Activated T-helper 1 cell treated with anti-CD3 and anti-CD28 coated beads, Interleukin-12 subunit alpha, Interleukin-12 subunit beta, Interleukin-2, Interleukin-4 antibody, amounts not matched to agents 30 ng/mL and 10 ng/mL and 1 ng/mL, durations not matched to agents 14 hours and 24 hours and 36 hours (primary cell): ENCODE measurements at places on chromosomes 6 and 20. TPM values are rescaled to one million over a fixed set of nuclear protein-coding genes. Genes with fewer than 3 reads are reported as not detected.

ITPR3 gene
- 42.7 and 42.9 TPM in 2 replicates for total RNA-seq

ZBTB46 gene
- total RNA-seq = 1.1 and 1.2 TPM in 2 replicates

ARMH2 gene
- not detected in 2 replicates for total RNA-seq

TM9SF4 gene
- 49.5 and 49.6 TPM in 2 replicates for total RNA-seq

CALHM5 gene
- total RNA-seq = not detected in 2 replicates

TRPC4AP gene
- 53.9 and 54.0 TPM in 2 replicates for total RNA-seq

TCP11 gene
- not detected in 2 replicates for total RNA-seq

GRCh38 chr6:158524311-158524710 lies 35.6 kb upstream of the TMEM181 start:
- no peaks in the 10 kb centered on the region for H3K4me1 ChIP-seq
- H3K27me3 ChIP-seq = peaks cover 35% of the 10 kb centered on the region
- H3K27ac ChIP-seq = no peak overlapping the region
- no peak for DNase-seq

GRCh38 chr20:31537890-31538289 lies 23.6 kb downstream of the HM13 start:
- H3K27ac ChIP-seq = peak overlapping the region; percentile 65
- peaks cover 34% of the 10 kb centered on the region for H3K4me1 ChIP-seq
- no peak for DNase-seq

GRCh38 chr6:159788753-159789376 lies 537 bp downstream of the TCP1 start:
- peak; percentile 15 for DNase-seq
- H3K36me3 ChIP-seq = peaks cover 55% of the 10 kb centered on the region
- peaks cover 61% of the 10 kb centered on the region for H3K4me1 ChIP-seq
- H3K27ac ChIP-seq = peak overlapping the region; percentile 86

- no peaks in the 10 kb centered on the region for H3K36me3 ChIP-seq
- H3K4me3 ChIP-seq = no peak overlapping the region
- H3K27me3 ChIP-seq = no peaks in the 10 kb centered on the region
- no peak for DNase-seq
- no peaks in the 10 kb centered on the region for H3K4me1 ChIP-seq
Measured at GRCh38 chr6:22766979-22767378, 197.6 kb downstream of the HDGFL1 start.

- DNase-seq = no peak
- no peak overlapping the region for H3K27ac ChIP-seq
- no peaks in the 10 kb centered on the region for H3K36me3 ChIP-seq
- no peaks in the 10 kb centered on the region for H3K4me1 ChIP-seq
- no peaks in the 10 kb centered on the region for H3K27me3 ChIP-seq
- H3K4me3 ChIP-seq = no peak overlapping the region
Measured at GRCh38 chr6:1873781-1874180, 264.1 kb downstream of the FOXC1 start.

GRCh38 chr20:16848061-16848460 lies 99.9 kb downstream of the OTOR start:
- no peak overlapping the region for H3K4me3 ChIP-seq
- H3K36me3 ChIP-seq = no peaks in the 10 kb centered on the region
- no peak for DNase-seq
- H3K4me1 ChIP-seq = no peaks in the 10 kb centered on the region

DNA sequence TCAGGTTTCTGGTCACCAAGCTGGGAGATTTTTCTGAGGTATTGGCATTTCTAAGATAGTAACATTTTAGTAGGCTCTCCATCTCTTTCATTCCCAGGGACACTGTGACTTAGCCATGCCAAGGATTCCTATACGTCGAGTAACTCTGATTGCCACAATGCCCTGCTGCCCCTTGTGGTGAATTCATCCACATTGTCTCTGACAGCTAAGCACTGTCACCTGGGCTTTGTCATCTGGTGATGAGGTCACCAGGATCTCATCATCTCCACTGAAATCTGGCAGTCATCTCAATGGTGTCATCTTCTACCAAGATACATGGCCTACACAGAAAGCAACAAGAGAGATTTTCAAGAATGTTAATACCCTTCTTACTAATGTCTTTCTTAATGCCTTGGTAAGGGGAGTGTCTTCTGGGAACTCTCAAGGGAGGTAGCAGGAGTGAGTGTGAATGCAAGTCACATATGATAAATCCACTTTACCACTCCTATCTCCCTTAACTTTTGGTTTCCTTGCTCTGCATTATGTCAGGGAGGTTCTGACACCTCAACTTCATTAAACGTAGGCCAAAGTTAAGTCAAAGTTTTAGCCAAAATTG lies 246.7 kb downstream of the CD109 start:
- no peak overlapping the region for H3K27ac ChIP-seq
- no peaks in the 10 kb centered on the region for H3K36me3 ChIP-seq
- no peak for DNase-seq
- H3K4me1 ChIP-seq = peaks cover 2% of the 10 kb centered on the region
- no peak overlapping the region for H3K4me3 ChIP-seq

- DNase-seq = no peak
- peak overlapping the region; percentile 61 for H3K27ac ChIP-seq
- H3K27me3 ChIP-seq = no peaks in the 10 kb centered on the region
- H3K4me3 ChIP-seq = peak overlapping the region; percentile 84
Measured at GRCh38 chr20:62405108-62405980, 1.7 kb downstream of the CABLES2 start.

- H3K27me3 ChIP-seq = peaks cover 16% of the 10 kb centered on the region
- no peaks in the 10 kb centered on the region for H3K36me3 ChIP-seq
- H3K4me1 ChIP-seq = no peaks in the 10 kb centered on the region
- DNase-seq = no peak
- no peak overlapping the region for H3K27ac ChIP-seq
Measured at GRCh38 chr20:50784464-50784863, 10.4 kb upstream of the BCAS4 start.

DNA sequence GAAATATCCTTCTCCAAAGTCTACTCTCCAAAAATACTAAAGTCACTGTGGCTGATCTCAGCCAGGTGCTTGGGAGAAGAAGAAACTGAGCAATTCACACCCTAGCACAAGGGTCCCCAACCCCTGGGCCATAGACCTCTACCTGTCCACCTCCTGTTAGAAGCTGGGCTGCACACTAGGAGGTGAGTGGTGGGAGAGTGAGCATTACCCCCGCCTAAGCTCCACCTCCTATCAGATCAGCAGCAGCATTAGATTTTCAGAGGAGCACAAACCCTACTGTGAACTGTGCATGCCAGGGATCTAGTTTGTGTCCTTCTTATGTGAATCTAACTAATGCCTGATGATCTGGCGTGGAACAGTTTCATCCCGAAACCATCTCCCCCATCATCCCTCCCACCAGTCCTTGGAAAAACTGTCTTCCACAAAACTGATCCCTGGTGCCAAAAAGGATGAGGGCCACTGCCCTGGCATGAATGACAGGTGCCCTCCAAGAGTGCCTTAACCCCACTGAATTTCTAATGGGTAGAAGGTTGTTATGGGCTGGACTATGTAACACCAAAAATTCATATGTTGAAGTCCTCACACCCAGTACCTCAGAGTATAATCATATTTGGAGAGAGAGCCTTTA lies 109.2 kb upstream of the CDYL start:
- no peaks in the 10 kb centered on the region for H3K36me3 ChIP-seq
- no peak overlapping the region for H3K4me3 ChIP-seq
- peaks cover 4% of the 10 kb centered on the region for H3K27me3 ChIP-seq
- no peak for DNase-seq
- H3K4me1 ChIP-seq = no peaks in the 10 kb centered on the region

- peaks cover 35% of the 10 kb centered on the region for H3K4me1 ChIP-seq
- H3K36me3 ChIP-seq = peaks cover 1% of the 10 kb centered on the region
- no peak overlapping the region for H3K27ac ChIP-seq
- DNase-seq = no peak
- H3K4me3 ChIP-seq = no peak overlapping the region
Measured at GRCh38 chr6:117545161-117545595, 57.1 kb downstream of the GOPC start.

GRCh38 chr20:57821935-57822334 lies 112.1 kb upstream of the PMEPA1 start:
- H3K27me3 ChIP-seq = peaks cover 8% of the 10 kb centered on the region
- no peak for DNase-seq
- H3K4me1 ChIP-seq = no peaks in the 10 kb centered on the region
- no peak overlapping the region for H3K27ac ChIP-seq
- H3K4me3 ChIP-seq = no peak overlapping the region

- H3K27me3 ChIP-seq = peaks cover 2% of the 10 kb centered on the region
- peak overlapping the region; percentile 84 for H3K27ac ChIP-seq
- no peak for DNase-seq
- H3K36me3 ChIP-seq = peaks cover 6% of the 10 kb centered on the region
- peak overlapping the region; percentile 92 for H3K4me3 ChIP-seq
Measured at GRCh38 chr6:109009962-109010704, 84.5 kb downstream of the SESN1 start.

DNA sequence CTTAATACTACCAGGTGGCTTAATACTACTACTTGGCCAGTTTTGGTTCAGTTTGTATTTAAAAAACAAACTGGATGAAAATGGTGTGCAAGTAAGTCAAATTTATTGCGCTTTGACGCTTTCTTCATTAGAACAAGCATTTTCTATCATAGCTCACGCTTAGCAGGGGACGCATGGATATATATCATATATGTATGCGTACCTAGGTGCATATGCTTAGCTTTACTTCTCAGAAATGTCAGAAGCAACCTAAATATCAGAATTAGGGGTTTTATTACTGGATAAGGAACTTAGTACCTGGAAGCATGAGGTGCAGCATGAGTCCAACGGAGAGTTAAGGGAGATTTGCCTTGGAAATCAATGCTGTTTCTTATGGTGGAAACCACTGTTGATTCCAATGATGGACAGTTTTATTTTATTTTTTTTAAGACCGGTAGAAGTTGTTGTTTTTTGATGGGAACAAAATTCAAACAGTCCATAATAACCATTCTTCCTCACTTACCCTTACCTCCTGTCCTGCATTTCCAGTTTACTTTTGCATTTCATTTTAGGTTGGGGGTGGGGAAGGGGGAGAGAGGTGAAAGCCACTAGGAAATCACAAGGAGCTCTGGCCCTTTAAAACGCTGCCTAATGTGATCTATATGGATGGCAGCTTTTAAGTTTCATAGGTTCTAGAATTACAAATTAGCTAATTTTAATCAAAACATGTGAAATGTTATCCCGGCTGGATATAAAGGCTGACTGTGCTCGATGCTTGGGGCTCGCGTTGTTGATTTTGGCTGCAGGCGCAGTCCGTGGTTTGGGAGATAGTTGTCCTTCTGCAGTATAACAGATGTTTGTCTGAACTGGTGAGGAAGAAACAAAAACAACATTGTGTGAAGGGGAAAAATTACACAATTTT lies 2.1 kb downstream of the SOBP start:
- H3K36me3 ChIP-seq = no peaks in the 10 kb centered on the region
- H3K27me3 ChIP-seq = peaks cover 52% of the 10 kb centered on the region
- H3K4me1 ChIP-seq = peaks cover 28% of the 10 kb centered on the region
- no peak for DNase-seq

DNA sequence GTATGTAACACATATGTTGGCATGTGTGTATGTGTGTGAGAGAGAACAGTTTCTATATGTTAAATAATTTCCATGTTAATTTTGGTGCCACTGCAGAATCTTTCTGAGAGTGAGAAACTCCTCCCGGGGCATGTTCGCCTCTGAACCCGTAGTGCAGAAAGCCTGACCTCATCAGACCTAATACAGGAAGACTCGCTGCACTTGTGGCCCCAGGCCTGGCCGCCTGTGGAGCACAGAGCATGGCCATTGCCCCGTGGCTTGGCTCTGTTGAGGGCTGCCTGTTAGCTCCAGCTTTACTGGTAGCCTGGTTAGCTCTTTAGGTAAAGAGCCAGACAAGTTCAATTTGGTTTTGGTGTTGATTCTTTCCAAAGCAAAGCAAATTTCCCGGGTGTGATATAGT lies 25.5 kb downstream of the FARS2 start:
- H3K4me3 ChIP-seq = no peak overlapping the region
- peaks cover 30% of the 10 kb centered on the region for H3K4me1 ChIP-seq
- no peaks in the 10 kb centered on the region for H3K27me3 ChIP-seq
- no peak for DNase-seq
- H3K36me3 ChIP-seq = peaks cover 3% of the 10 kb centered on the region
- H3K27ac ChIP-seq = no peak overlapping the region

DNA sequence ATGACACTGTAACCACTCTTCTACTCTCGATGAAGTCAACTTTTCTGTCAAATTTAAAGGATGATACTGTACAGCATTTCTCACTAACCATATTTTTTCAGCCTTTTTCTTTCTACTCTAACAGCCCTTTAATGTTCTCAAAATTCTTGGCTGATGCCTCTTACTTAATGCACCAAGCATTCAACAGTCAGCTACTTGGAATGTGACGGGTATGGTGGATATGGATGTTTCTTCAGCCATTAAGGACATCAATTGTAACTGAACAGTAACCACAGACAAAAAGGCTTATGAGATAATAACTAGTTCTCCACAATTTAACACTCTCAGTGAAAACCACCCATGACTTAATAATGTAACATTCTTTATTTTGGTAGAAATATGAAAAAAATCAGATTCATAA lies 467.2 kb upstream of the ZNF337 start:
- no peaks in the 10 kb centered on the region for H3K4me1 ChIP-seq
- peaks cover 3% of the 10 kb centered on the region for H3K27me3 ChIP-seq
- H3K4me3 ChIP-seq = no peak overlapping the region
- H3K36me3 ChIP-seq = no peaks in the 10 kb centered on the region
- DNase-seq = no peak
- H3K27ac ChIP-seq = no peak overlapping the region

DNA sequence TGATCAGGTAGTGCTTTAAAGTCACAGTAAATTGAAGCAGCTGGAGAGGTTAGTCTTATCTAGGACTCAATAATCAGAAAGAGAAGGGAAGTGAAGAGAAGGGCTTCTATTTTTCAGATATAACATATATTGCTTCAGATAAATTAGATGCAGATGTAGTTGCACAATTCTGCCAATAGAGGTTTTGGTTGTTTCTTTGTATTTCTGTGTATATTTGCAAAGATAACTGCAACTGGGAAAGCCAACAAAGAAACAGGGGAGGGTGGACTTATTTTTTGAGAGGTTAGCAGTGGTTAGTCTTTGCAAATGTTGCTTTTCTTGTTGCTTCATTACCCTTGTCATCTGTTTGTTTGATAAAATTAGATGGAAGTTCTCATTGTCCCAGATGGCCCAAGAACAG lies 106.6 kb downstream of the ADGRG6 start:
- H3K27me3 ChIP-seq = peaks cover 22% of the 10 kb centered on the region
- no peaks in the 10 kb centered on the region for H3K36me3 ChIP-seq
- peaks cover 8% of the 10 kb centered on the region for H3K4me1 ChIP-seq
- DNase-seq = no peak

DNA sequence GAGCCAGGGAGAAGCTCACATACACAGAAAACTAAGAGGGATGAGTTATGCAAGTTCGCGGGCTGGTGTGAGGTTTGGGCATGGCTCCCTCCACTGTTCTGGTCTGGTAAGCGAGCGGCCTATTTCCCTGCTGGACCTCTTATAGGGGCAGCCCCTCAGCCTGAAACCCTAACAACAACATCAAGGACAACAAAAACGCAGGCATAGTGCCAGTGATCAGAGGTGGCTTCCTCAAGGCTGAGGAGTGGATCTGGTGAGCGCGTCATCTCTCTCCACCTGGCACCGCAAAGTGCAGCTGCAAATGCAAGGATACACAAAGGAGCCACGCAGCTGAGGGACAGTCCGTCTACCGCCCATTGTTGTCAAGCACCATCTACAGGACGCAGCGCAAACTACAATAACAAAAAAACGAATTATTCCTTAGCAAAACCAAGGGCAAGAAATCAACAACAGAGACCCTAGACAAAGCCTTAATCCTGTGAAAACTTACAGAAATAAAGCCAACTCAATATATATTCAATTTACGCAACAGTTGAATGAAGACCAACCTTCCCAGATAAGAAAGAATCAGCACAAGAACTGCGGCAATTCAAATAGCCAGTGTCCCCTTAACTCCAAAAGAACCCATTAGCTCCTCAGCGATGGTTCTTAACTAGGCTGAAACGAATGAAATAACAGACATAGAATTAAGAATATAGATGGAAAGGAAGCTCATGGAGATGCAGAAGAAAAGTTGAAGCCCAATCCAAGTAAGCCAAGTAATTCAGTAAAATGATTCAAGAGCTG lies 9.2 kb upstream of the DEFB110 start:
- H3K4me1 ChIP-seq = no peaks in the 10 kb centered on the region
- no peak overlapping the region for H3K4me3 ChIP-seq
- no peak for DNase-seq
